ENCODE measurements at places on chromosomes 3 and 15. TPM values are rescaled to one million over a fixed set of nuclear protein-coding genes. Genes with fewer than 3 reads are reported as not detected.

Gene ASTE1
- total RNA-seq: 13.3 TPM

Gene POPDC2
- 3.0 TPM for total RNA-seq

- H3K27me3 ChIP-seq: no peaks in the 10 kb centered on the region
- H3K27ac ChIP-seq: no peak overlapping the region
- no peaks in the 10 kb centered on the region for H3K36me3 ChIP-seq
- no peak overlapping the region for H3K4me3 ChIP-seq
- no peak for DNase-seq
Measured at GRCh38 chr3:43921056-43921648, 230.4 kb downstream of the ABHD5 start.

Gene KIF23
- 31.4 TPM for total RNA-seq

Gene CD80
- 6.2 TPM for total RNA-seq

- peaks cover 12% of the 10 kb centered on the region for H3K27me3 ChIP-seq
- peak overlapping the region; percentile 80 for H3K27ac ChIP-seq
- peak overlapping the region; percentile 84 for H3K4me3 ChIP-seq
- peak; percentile 57 for DNase-seq
- H3K36me3 ChIP-seq: no peaks in the 10 kb centered on the region
Measured at GRCh38 chr3:169811631-169812331, 889 bp upstream of the LRRIQ4 start.

DNA sequence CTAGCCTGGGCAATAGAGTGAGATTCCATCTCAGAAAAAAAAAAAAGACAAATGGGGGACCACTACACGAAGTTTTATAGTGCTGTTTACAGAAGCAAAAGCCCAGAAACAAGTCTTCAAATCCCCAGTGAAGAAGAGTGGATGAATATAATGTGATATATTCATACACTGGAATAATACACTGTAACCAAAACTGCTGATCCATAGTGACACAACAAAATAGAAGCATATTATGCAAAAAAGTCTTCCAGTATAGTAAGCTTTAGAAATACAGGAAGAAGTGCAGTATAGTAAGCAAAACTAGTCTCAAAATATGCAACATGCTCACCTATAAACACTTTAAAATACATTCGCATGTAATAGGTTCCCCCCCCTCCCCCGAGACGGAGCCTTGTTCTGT lies 11.9 kb upstream of the FAH start:
- DNase-seq: no peak
- H3K4me1 ChIP-seq: no peaks in the 10 kb centered on the region
- H3K36me3 ChIP-seq: no peaks in the 10 kb centered on the region
- H3K27me3 ChIP-seq: no peaks in the 10 kb centered on the region

Gene SLC6A20
- total RNA-seq: 0.42 TPM

DNA sequence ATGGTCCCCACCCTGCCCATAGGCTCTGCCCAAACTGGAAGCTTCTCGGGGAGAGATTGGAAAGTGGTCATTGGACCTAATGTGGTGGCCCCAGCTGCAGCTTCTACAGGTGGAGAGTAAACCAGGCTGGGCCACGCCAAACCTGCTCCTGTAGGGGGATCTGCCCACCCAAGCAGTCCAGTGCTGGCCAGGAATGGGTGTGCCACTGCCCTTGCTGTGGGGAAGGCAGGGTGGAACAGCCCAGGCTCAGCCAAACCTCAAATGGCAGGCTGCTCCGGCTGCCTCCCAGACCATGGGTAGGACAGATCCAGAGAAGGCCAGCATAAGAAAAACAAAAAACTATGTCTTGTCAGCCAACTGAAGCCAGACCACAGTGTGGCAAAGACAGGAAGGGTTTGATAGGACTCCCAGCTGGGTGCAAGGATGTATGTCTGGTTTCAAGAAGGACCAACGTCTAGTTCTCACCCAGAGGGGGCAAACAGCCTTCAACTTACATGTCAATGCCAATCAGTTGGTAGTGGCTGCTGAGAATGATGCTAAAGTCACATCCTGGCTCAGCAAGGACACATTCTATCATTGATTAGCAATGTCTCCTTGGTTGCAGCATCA lies 267.3 kb downstream of the UACA start:
- no peak for DNase-seq
- no peak overlapping the region for H3K4me3 ChIP-seq
- peaks cover 15% of the 10 kb centered on the region for H3K4me1 ChIP-seq
- peaks cover 41% of the 10 kb centered on the region for H3K27me3 ChIP-seq

DNA sequence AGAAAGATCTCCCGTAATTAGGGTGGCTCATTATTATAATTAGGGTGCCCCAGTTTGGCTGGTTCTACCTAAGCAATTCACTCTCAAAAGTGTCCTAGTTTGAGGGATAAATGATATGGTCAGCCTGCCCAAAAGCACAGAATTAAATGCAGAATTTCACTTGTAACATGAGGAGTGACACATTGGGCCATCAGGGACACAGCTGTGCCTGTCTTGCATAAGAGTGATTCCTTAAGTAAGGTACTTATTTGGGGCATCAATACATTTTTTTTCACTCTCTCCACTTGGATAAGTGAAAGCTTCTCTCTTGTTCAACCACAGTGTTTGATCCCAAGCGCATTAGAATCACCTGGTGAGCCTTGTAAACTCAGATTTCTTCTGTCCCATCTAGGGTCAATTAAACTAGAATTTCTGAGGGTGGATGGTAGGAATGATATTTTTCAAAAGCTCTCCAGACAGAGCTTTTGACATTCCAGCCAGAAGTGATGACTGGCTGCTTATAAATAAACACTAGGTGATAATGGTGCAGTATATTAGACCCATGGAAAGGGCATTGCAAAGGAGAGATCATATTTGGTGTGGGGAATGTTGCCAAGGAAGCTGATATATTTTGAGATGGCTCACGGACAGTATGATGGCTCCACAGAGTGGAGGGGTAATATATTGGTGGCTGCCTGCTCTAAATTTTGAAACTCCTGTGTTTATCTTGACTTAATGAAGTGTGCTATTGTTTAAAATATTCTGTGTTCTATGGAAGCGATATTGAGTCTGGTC lies 458.1 kb upstream of the RASGRP1 start:
- no peaks in the 10 kb centered on the region for H3K36me3 ChIP-seq
- no peak for DNase-seq
- H3K27me3 ChIP-seq: no peaks in the 10 kb centered on the region
- no peak overlapping the region for H3K4me3 ChIP-seq
- H3K4me1 ChIP-seq: no peaks in the 10 kb centered on the region
- no peak overlapping the region for H3K27ac ChIP-seq

Gene NUDT16
- total RNA-seq: 3.7 TPM

GRCh38 chr15:93066224-93066681 lies 22.8 kb downstream of the RGMA start:
- H3K27me3 ChIP-seq: peaks cover 22% of the 10 kb centered on the region
- no peak for DNase-seq
- peaks cover 11% of the 10 kb centered on the region for H3K4me1 ChIP-seq
- H3K36me3 ChIP-seq: no peaks in the 10 kb centered on the region
- H3K4me3 ChIP-seq: no peak overlapping the region
- H3K27ac ChIP-seq: no peak overlapping the region

Gene ALG1L2
- 0.28 TPM for total RNA-seq

DNA sequence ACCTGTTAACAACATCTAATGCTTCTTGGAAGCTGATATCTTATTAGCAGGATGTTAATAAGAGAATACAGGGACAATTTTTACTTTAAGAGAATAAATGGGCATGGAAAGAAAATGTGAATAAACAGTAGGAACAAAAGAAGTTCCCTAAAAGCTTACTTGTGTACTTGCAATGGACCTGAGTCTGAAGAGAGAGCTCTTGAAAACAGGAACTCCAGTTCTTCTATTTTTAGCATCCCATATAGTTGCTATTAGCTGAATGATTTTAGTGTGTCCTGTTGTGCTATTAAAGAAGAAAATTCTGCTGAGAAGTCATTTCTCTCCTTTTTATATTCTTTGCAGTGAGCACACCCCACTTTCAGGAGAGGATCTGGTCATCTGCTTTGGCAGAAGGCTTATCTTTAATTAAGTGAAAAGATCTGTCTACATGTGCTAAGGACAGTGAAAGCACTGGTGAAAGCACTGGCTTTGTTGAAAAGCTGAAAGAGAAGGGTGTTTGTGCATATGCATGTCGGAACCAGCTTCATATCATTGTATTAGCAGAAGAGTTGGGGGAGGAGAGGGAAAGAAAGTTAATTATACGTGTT lies 1.4 kb upstream of the ST3GAL6 start:
- H3K27me3 ChIP-seq: no peaks in the 10 kb centered on the region
- no peak overlapping the region for H3K27ac ChIP-seq
- no peaks in the 10 kb centered on the region for H3K36me3 ChIP-seq

Gene C3orf22
- not detected for total RNA-seq

- H3K36me3 ChIP-seq: no peaks in the 10 kb centered on the region
- H3K27me3 ChIP-seq: peaks cover 2% of the 10 kb centered on the region
- peak overlapping the region; percentile 55 for H3K27ac ChIP-seq
- H3K4me3 ChIP-seq: peak overlapping the region; percentile 57
Measured at GRCh38 chr15:48177383-48177765, 721 bp downstream of the MYEF2 start.

- peaks cover 7% of the 10 kb centered on the region for H3K4me1 ChIP-seq
- no peak for DNase-seq
- no peaks in the 10 kb centered on the region for H3K36me3 ChIP-seq
- peaks cover 26% of the 10 kb centered on the region for H3K27me3 ChIP-seq
- peak overlapping the region; percentile 43 for H3K27ac ChIP-seq
- H3K4me3 ChIP-seq: peak overlapping the region; percentile 48
Measured at GRCh38 chr3:113212150-113212843, 940 bp downstream of the BOC start.

Gene GCHFR
- total RNA-seq: 57.0 TPM

- no peaks in the 10 kb centered on the region for H3K27me3 ChIP-seq
- no peak overlapping the region for H3K27ac ChIP-seq
Measured at GRCh38 chr3:114527036-114527644, 233.3 kb downstream of the TIGIT start.

Gene LYZL4
- total RNA-seq: 0.14 TPM

Gene CSTA
- total RNA-seq: 48.2 TPM

GRCh38 chr3:151282921-151283320 lies 4.6 kb upstream of the P2RY14 start:
- no peak overlapping the region for H3K27ac ChIP-seq
- H3K27me3 ChIP-seq: no peaks in the 10 kb centered on the region
- peak; percentile 37 for DNase-seq
- no peaks in the 10 kb centered on the region for H3K36me3 ChIP-seq
- H3K4me3 ChIP-seq: no peak overlapping the region

Gene ABHD17C
- 2.0 TPM for total RNA-seq

DNA sequence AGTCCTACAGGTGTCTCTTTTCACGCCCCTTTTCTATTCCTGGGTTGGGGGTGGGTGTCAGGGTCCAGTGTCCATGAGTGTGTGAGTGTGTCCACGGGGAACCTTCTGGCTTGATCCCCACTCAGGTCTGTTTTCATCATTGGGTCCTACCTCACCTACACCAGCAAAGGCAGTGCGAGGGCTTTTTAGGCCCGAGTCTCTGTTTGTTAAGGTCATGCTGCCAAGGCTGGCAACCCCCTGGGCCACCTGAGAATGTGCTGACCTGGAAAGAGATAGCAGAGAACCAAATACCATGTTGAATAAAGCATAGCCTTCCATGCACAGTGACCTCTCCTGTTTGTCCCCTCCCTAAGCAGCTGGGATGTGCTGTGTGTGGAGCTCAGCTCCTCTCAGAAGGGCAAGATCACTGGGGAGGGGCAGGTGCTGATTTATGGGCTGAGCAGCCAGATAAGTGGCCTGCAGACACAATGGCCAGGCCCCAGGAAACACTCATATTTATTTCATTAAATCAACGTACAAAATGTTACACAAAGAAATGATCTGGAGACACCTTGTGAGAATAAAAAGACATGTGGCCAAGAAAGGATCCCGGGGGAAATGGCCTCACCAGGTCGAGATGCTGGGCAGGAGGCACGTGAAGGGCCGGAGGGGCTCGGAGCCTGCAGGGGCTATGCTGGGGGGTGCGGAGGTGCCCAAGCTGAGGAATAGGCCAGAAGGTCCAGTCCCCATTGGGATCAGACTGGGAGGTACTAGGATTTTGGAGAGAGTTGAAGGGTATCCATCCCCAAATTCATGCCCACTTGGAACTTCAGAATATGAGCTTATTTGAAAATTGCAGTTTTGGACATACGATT lies 36.1 kb downstream of the RAB6B start:
- H3K4me1 ChIP-seq: peaks cover 10% of the 10 kb centered on the region
- no peak for DNase-seq
- H3K36me3 ChIP-seq: no peaks in the 10 kb centered on the region
- H3K4me3 ChIP-seq: no peak overlapping the region

DNA sequence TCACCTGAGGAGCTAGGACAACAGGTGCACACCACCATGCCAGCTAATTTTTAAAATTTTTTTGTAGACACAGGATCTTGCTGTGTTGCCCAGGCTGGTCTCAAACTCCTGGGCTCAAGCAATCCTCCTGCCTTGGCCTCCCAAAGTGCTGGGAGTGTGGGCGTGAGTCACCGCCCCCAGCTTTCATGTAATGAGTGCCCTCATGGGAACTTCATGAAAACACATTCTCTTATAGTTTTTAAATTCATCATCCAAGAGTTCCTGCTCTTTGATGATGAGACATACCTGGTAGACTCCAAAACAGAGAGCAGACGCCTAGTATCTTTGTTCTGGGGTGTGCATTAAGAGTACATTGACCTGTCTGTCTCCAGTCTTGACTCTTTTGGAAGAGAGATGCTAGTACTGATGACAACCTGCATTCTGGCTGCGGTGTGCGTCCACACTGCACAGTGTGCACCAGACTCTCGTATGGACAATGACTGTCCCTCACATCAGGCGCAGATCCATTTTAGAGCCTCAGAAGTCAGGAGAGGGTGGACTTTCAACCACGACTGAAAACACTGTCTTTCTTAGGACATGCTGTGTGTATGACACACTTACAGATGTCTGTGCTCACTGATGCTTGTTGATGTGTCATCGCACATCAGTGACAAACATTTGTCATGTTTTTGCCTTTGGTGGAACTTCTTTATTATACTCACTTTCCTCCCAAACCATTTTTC lies 2.0 kb downstream of the NRROS start:
- H3K27me3 ChIP-seq: peaks cover 3% of the 10 kb centered on the region
- peak overlapping the region; percentile 67 for H3K4me3 ChIP-seq
- peak overlapping the region; percentile 43 for H3K27ac ChIP-seq
- peaks cover 93% of the 10 kb centered on the region for H3K4me1 ChIP-seq
- DNase-seq: peak; percentile 60

Gene GOLGA6A
- total RNA-seq: 0.09 TPM

DNA sequence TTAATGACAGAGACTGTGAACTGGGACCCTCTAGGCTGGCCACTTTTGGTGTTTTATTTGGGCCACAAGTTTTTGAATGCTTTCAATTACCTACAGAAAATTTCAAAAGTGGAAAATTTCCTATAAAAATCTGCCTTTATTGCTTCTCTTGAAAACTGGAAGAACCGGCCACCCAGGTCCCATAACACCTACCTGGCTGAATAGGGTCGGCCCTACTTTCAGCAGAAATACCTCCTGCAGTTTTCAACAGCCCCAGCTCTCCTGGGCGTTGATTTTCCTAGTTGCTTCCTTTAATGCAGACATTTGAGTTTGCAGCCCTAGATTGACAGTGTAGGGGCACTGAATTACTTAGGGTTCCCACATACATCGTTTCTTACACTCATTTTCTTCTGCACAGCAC lies 719 bp upstream of the SRPRB start:
- peaks cover 3% of the 10 kb centered on the region for H3K4me1 ChIP-seq
- H3K27ac ChIP-seq: no peak overlapping the region
- no peaks in the 10 kb centered on the region for H3K27me3 ChIP-seq
- DNase-seq: no peak
- H3K4me3 ChIP-seq: no peak overlapping the region

Gene ATP10A
- 2.4 TPM for total RNA-seq
